Central memory CD8-positive, alpha-beta T cell (primary cell): ENCODE measurements at places on chromosomes 1 and 21.
A peak's percentile ranks its signal among the peaks of the same experiment; 100 is the strongest.

GRCh38 chr1:181513786-181514297 is 30.5 kb downstream of the CACNA1E start:
- DNase-seq = no peak

DNA sequence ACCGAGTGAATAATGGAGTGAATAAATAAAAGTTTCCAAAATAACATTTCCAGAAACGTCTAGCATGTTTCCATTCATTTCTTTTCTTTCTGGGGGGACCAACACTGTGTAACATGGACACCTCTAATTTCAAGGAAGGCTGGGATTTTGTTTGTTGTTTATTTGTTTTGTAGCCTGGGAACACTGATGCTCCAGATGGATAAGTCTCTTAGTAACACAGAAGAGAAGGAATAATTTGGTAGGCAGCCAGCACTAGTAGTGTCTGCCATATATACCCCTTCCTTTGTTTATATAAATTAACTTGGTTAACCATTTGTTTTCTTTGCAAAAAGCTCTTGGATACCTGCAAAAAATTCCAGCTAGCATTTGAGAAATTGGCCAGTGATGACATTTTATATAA is 411.4 kb upstream of the DEPDC1 start:
- no peak for DNase-seq

DNA sequence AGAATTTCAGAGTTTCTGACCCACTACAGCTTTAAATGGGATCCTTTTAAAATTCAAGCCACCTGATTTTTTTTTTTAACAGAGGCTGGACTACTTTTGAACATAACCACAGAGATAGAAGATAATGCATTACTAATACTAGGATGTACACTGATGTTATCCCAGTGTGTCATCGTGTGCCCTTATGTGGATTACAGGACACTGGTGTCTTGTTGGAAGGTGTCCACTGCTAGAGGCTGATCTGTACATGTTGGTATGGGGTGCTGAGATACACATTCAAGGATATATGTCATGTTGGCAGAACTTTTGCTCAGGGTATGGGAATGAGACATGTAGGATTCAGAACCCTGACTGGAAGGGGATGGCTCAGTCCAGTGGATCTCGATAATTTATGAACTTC is 56.3 kb downstream of the INAVA start:
- DNase-seq = no peak

DNA sequence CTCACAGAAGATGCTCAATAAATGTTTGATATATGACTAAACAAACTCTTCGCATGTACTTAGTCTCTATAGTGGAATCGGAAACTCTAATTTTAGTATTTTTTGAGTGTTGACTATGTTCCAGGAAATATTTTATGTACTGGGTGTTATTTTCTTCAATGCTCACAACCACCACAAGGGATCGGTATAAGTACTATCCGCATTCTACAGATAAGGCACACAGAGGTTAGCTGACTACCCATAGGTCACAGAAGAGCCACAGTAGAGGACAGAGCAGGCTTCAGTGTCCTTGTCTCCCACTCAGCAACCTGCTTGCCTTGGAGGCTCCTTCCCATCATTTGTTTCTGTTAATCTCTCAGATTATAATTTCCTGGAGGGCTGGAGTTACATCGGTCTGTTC is 451.3 kb downstream of the OMA1 start:
- no peak for DNase-seq

- DNase-seq = no peak
Observed at GRCh38 chr1:231170875-231171274, 9.0 kb downstream of the TRIM67 start.

DNA sequence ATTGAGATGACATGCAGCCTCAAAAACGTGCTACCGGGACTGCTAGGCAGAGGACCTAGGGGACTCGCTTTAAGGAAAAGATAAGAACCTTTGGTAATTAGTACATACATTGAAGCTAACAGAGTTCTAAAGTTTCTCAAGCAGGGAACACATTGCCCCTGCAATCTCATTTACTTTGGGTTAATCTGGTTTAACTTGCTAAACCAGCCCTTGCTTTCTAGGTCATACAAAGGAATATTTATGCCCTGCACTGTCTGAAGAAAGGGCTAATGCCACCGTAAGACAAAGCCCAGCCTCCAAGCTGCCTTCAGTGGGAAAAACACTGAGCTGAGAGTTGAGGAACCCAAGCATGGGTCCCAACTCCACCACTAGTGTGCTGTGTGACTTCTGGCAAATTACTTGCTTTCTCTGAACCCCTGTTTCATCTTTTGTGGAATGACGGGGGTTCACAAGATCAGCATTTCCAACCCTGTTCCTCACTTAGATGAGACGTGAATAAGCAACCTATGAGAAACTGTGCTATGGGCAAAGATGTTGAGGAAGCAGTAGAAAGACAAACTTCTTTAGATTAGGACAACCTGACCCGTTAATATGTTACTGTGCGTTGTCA is 66.3 kb downstream of the VWA5B1 start:
- no peak for DNase-seq

GRCh38 chr1:155172732-155173477 is at the start of gene KRTCAP2:
TSS of gene KRTCAP2 (minus strand) at chr1:155173304. CDS start at chr1:155173224, 80 bp downstream.
- peak; percentile 87 for DNase-seq

GRCh38 chr1:196078691-196079090 is 529.5 kb downstream of the KCNT2 start:
- DNase-seq = no peak

GRCh38 chr1:61268546-61269240 is 186.3 kb downstream of the NFIA start:
- no peak for DNase-seq

DNA sequence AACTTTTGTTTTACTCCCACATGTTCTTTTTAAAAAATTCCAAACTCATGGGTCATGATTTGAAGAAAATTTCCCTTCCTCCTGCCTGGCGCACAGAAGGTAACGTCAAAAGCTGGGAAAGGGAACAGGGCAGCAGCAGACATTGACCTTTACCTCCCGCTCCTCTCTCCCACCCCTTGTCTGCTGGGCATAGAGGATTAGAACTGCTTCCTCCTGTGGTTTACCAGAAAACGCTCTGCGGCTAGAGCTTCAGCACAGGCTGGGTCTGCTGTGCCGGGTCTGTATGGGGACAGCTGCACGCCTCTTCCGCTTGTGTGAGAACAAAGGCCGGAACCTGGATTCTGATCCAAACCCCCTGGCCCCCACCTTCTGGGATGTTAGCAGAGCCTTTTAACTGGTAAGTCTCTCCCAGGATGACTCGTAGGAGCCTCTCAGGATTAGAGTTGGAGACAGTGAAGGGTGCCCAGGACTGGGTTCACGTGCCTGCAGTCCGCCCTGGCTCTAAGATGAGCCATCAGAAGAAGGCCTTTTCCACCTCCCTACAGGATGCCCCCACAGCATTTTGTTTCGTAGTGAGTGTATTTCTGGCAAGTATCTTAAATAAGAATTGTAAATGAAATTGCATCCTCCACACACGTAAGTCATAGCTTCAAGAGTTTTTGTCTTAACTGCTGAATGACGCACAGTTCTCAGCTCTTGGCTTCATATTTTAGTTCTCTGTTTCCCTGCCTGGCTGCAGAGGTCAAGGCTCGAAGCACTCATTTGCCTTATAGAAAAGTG is 5.2 kb downstream of the H6PD start:
- no peak for DNase-seq

GRCh38 chr1:208024406-208024805 is 113.5 kb upstream of the CD34 start:
- no peak for DNase-seq

DNA sequence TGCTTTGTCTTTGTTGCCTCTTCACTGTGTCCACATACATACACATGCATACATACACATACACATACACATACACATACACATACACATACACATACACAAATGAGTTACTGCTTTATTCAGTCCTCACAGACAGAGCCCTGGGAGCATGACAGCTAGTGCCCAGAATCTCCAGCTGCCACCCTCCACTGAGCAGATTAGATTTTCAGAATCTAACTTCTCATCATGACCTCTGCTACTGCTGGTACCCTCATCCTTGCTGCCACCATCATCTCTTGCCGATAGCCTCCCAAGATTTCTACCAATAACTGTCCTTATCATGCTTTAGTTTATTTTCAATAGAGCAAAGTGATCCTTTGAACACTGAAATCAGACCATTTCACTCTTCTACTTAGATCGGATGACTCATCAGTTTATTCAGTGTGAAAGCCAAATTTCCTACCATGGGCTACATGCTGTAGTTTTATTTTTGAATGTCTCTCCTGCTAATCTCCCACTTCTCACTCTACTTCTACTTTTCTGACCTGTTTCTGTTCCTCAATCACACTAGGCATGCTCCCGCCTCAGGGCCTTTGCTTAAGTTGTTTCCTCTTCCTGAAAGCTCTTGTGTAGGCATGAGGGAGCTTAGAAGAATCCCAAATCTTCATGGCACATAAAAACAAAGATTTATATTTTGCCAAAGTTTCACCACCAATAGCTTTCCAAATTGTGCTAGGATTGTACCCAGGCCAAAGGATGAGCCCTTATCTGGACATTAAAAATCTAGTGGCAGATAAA is 43.0 kb downstream of the ATP6V1G3 start:
- DNase-seq = no peak

- DNase-seq = no peak
Observed at GRCh38 chr1:118201524-118201923, 16.5 kb upstream of the SPAG17 start.

DNA sequence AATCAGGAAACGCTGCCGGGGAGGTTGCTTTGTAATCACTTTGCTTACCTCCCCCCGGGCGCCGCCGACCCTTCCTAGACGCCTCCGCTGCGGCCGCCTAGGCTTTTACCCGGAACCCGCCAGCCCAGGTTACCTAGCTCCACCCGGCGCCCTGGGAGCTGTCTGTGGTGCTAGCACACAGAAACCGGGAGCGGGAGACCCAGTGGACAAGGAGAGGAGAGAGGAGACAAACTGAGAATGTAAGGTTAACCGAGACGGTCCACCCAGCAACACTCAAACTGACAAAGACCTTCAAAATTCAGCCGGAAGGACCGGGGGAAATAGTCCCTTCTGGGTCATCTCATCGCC is 9.8 kb downstream of the BARHL2 start:
- DNase-seq = no peak

- no peak for DNase-seq
Observed at GRCh38 chr1:119008483-119009311, 20.6 kb upstream of the TBX15 start.

DNA sequence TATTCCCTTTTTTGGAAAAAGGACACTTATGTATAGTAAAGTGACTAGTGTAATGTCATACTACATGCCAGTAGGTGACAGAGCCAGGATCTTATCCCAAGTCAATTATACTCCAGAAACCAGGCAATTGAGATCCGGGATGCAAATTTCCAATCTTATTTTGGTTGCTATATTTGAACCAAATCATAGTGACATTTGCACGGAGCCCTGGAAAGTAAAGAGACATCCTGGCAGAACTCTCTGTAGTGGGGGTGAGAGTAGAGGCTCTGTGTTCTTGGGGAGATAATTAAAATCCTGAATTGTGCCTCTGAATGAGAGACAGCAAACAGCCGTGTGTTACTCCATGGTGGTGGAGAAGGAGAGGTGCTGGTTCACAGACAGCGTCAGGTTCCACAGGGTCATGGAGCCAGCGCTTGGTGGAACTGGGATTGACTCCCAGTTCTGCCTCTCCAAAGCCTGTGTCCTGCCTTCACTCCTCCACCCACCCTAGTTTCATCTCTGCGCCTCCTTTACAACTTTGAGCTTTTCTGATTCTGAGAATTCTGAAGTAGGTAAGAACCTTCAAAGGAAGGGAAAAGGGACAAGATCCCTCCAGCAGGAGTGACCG is 432.3 kb downstream of the PTPRU start:
- no peak for DNase-seq

GRCh38 chr1:4965346-4966075 is 311.1 kb downstream of the AJAP1 start:
- no peak for DNase-seq

DNA sequence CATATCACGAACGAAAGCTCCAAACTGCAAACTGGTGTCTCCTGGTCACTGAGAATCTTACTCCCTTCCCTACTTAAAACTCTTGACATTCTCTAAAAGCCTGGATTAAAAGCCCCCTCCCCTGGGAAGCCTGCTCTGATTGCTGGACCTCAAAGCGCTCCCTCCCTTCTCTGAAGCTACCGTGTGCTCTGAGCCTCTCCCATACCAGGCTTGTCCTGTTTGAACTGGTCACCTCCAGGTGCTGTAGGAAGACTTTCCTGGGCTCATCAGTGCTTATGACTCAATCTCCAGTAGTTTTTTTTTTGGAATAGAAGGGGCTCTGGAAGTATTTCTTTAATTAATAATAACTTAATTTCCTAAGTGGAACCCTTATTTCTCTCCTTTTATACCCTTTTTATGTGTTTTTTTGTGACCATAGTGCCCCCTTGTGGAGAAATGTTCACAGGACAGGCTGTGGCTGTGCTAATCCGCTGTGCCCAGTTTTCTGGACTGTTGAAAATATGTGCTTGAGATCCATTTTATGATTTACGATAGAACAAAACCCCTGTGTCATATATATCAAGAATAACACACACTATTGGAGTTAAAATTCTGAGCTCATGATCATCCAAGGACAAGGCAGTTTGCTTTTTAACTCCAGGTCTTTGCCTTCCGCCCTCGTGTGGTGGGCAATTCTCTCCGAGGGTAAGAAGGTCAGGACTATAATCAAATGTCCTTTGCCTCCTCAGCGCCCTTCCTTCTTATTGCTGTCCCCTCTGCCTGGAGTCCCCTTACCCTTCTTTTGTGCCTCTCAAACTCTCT is 16.9 kb downstream of the MTARC1 start:
- no peak for DNase-seq

- no peak for DNase-seq
Observed at GRCh38 chr1:154605534-154605933, 2.5 kb downstream of the ADAR start.

GRCh38 chr21:39083377-39084008 is 99.8 kb downstream of the PSMG1 start:
- DNase-seq = no peak

GRCh38 chr1:117581391-117581943 is 24.4 kb upstream of the TENT5C start:
- no peak for DNase-seq

DNA sequence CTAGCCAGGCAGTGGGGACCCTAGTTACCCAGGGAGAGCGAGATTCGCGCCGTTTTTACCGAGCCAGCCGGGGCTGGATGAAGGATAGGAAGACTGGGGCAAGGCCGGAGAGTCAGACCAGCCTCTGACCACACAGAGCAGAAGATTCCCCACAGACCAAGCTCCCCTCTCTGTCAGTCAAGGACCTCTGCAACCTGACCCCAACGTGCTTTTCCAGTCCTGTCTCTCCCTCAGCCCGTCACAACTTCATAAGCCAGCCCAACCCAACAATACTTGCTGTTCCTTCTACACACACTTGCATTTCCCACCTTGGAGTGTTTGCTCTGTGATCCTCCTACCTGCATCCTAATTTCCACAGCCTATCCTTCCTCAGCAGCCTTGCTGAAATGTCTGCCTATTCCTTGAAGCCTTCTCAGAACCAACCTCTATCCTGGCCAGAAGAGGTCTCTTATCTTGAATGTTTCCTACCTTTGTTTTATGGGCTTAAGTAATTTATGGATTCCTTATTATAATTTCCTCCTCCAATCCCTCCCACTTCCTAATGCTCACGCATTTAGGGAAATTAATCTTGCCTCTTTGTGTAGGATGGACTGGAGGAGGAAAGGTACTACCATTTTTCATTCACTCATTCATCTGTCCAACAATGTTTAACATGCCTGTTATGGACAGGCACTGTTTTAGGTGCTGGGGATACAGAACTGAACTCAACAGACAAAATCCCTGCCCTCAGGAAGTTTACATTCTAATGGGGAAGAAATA is at the start of gene GSTM3:
TSS of gene GSTM3 (minus strand) at position 424 of the 759 bp plus-strand sequence. CDS start 751 bp downstream, outside the sequence.
- no peak for DNase-seq

GRCh38 chr21:30434033-30434631 is 4.1 kb downstream of the KRTAP13-4 start:
- no peak for DNase-seq
